ENCODE measurements at places on chromosomes 3 and 15.
A peak's percentile ranks its signal among the peaks of the same experiment; 100 is the strongest.

DNA sequence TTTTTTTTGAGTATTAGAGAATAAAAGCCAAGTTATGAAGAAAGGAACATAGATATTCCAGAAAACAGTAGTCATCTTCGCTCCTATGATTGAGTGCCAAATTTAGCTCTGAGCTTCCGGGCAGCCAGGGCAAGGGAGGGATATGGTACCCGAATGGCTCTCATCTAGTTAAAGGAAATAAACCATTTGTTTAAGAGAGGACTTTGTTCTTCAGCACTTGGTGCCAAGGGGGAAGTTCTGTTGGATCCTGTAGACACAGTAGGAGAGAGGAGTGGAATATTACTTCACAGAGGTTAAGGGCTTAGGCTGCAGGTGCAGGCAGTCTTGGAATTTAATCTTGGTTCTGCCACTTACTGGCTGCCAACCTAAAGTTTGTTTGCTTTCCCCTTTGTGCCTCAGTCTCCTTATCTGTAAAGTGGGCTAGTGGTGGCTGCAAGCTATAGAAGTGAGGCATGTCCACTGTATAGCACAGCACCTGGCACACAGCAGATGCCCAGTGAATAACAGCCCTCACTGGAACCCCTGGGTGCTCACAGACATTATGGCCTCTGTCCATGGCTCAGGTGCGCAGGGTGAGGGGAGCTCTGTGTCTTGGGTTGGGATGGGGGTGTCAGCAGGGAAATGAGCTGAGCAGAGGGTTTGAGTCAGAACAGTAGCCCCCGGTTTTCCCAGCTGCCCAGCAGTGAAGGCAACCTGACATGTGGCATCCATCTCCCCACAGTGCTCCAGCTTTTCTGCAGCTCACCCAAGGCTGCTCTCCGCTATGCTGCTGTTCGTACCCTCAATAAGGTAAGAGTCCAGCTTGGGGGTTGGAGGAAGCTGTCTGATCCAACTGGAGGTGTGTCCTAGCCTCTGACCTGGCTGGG lies 10.4 kb downstream of the COPG1 start:
- DNase-seq = no peak

- peak; percentile 75 for DNase-seq
Measured at GRCh38 chr15:98177966-98178592, 217.6 kb downstream of the ARRDC4 start.

DNA sequence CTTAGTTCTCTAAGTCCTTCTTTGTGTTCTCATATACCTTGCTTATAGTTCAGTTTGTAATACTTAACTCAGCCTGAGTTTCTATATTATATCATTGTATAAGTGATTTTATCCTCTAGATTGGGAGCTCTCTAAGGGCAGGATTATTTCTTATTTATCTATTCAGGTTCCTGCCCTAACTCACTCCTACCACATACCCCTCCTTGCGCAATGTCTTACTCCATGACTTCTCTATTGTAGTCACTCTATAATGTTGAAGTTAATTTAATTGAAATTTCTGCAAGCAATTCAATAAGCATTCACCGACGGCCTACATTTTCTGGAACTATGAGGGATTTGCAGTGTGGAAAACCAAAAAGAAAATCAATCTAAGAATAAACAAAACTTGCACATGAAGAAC lies 3.6 kb upstream of the OR5K4 start:
- no peak for DNase-seq

- DNase-seq = peak; percentile 32
Measured at GRCh38 chr3:195204360-195205163, 66.4 kb downstream of the XXYLT1 start.

DNA sequence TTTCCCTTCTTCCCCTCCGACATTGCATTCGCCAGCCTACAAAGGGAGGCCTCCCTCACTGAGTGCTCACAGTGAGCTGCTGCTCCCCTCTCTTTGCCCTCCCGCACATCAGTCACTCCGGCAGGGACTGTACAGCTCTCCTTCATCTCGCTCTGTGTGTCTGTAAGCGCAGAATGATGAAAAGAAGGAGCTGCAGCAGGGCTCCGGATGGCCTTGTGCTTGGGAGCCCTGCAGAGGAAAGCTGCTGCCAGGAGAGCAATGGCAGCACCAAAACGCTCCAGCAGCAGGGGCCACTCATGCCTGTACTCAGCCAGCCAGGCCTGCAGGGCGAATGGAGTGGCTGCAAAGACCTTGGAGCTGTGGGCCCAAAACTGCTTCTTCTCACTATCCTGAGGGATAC lies 107.0 kb upstream of the NSMCE3 start:
- DNase-seq = no peak

DNA sequence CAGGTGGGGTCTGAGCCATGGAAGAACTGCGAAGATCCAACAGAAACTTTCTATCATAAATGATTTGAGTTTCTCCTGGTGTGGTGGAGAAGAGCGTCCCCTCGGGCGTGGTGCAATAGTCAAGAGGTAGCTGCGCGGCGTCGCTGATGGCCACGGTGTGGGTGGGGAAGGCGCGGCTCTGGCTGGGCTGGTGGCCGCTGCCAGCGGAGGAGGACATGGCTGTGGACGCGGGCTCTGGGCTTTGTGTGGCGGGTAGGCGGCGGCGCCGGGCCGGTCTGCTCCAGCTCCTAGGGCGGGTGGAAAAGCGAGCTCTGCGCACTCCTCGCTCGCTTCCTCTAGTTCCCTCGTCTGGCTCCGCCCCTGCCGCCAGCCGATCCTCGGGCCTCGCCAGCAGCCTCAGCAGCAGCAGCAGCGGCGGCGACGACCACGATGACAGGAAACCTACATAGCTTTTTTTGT lies 5.9 kb downstream of the STARD9 start:
- DNase-seq = peak; percentile 63

GRCh38 chr3:65955792-65956477 lies 82.8 kb downstream of the MAGI1 start:
- DNase-seq = no peak

GRCh38 chr3:62139957-62140356 lies 233.4 kb downstream of the FEZF2 start:
- DNase-seq = no peak

DNA sequence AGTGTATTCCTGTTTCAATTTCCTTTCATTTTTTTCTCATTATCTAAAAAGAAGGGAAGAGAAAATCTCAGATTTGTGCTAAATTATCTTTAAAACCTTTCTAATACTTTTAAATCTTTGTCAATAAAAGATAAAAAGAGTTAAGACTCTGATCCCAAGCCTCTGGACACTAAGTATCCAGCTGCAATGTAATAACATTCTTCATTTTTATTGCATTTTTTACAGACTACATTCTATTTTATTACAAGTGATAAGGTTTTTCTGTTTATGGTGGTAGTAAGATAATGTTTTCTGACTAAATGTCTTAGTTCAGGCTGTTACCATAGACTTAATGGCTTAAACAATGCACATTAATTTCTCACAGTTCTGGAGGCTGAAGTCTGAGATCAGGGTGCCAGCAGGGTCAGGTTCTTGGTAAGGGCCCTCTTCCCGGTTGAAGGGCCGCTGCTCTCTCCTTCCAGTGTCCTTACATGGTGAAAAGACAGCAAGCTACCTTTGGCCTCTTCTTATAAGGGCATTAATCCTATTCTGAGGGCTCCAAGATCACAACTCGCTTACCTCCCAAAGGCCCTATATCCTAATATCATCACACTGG lies 19.7 kb downstream of the KCNAB1 start:
- no peak for DNase-seq

- DNase-seq = no peak
Measured at GRCh38 chr3:153210146-153210545, 48.1 kb downstream of the RAP2B start.

GRCh38 chr3:27642796-27643195 lies 79.3 kb downstream of the EOMES start:
- DNase-seq = no peak

DNA sequence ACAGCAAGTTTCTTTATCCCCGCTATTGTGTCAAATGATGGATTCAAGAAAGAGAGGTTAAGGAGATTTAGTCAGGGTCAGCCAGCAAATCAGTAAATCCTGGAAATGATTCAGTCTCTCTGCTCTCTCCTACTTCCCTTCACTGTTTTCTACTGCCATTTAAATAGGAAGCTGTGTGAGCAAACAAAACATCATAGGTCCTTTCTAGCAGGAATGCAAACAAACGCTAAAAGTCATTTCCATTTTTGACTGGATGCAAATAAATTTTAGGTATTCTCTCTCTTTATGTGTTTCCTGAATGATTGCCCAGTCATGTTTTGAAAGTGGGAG lies 299.4 kb upstream of the RORA start:
- DNase-seq = no peak

DNA sequence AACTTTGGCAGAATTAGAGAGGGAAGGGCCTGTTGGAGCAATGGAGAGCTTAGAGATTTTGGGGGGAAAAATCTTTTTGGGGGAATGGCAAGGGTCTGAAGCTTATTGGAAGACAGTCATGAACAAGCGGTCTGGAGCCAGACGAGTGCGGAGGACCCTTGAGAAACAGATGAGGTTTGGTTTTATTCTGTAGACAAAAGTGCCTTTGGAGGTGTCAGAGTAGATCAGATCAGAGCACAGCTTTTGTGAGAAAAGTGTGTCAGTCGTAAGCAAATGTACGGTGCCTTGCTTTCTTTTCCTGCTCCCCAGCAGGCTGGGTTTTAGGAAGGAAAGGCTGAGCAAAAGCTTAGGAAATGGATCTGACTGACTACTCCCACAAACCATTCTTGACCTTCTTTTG lies 236.8 kb upstream of the TPRG1 start:
- no peak for DNase-seq

DNA sequence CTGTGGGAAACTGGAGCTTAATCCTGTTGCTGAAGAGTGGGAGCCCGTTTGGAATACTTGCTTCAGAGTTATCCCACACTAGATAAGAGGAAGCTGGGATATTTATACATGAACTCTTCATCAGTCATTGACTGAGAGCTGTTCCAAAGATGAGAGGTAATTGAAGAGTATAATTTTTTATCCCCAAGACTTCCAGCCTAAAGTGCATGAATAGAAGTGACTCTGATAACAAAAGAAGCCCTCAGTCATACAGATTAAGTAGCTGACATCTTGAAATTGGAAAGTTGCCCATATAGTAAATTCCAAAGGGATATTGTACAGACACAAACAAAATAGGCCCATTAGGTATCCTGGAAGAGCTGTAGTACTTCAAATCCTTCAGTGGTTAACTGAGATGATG lies 268.0 kb downstream of the EPHA3 start:
- no peak for DNase-seq

DNA sequence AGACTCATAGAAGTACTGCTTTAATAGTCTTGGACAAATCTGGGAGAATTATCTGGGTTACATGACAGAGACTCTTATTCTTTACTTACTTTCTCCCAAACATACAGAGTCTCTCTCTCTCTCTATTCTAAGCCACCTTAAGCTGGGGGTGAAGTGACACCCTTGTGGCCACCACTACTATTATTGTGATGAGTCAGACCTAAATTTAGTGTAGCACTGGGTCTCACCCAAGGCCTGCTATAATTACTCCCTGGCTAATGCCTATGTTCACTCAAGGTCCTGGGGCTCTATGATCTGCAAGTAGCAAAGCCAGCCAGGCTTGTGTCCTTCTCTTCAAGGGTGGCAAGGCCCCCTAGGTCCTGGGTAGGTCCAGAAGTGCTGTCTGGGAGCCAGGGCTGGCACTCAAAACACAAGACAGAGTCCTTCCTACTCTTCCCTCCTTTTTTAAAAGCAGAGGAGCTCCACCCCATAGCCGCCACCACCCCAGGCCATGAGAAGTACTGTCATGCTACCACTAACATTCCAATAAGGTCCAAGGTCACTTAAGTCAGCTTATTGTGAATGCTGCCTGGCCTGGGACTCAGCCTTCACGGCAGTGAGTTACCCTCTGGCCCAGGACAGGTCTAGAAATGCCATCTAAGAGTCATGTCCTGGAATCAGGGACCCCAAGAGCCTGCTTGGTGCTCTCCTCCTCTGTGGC lies 183.6 kb downstream of the POLQ start:
- DNase-seq = no peak

GRCh38 chr3:155890671-155891190 lies 20.3 kb downstream of the GMPS start:
- DNase-seq = no peak

- DNase-seq = no peak
Measured at GRCh38 chr15:51114437-51115119, 19.9 kb upstream of the TNFAIP8L3 start.

DNA sequence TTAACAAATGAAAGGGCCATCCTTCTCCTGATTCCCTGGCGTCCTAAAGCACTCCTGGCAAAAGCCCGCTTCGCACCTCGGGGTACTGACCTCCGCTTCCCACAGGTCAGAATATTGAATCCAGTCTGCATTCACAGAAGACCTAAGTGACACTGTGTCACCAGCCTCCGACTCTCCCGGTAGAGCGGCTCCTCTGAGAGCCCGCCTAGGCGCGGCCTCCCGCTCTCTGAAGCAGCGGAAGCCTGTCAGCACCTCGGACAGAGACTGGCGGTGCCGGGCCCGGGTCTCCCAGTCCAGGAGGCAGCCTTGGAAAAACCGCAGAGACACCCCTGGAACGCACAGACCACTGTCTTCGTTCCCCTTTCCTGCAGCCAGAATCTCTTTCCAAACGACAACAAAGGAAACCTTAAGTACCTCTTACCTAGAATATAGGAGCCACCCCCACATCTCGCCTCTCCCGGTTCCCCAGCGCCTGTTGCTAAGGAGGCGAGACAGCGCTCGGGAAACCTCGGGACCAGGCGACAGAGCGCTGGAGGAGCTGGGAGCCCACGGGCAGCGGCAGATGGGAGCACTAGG lies 1.2 kb downstream of the GABRB3 start:
- no peak for DNase-seq

DNA sequence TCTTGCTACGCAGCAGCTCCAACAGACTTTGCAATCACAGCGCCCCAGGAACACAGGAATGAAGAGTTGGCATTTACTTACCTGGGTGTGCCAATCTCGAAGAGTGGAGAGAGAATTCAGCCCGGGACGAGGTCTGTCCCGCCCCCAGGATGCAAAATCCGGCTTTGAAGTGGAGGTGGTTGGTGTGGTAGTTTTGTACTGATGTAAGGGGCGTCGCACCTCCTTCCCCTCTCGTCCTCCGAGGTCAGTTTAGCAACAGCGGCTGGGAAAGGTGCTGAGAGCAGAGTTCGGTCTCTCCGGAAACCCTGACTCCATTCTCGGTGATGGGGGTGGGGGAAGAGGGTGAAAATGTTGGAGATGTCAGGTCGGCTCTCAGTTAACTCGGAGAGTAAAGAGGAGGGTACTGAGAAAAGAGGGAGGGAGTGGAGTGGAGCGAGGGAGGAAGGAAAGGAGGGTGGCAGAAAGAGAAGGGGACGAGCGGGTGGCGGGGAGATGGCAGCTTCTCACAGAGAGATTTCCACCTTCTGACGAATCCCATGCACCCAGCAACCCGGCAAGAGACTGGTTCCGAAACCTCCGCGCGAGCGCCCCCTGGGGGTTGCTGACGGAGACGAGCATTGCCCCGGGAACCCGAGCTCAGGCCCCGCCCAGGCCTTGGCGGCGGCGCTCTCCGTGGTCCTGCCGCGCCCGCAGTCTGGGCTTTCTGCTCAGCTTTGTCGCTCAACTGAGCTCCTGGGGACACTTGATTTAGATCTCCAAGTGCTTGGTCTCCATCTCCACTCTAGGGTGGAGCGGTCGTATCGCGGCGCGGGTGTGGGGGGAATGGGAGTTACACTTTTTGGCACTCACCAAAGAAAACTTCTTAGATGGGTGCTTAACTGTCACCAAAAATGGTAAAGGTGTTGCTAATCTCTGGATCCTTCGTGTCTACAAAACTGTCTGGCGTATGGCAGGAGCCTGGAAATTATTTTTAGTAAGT lies at the start of gene CPNE4:
Gene CPNE4 (minus strand): TSS at position 529 of the 979 bp plus-strand sequence.
- peak; percentile 87 for DNase-seq

Data from RPMI8226 (cell line).